ENCODE measurements at places on chromosomes 13 and 19.

- DNase-seq: no peak
These were observed 186.7 kb downstream of the RFC3 start for GRCh38 chr13:34004676-34005075.

DNA sequence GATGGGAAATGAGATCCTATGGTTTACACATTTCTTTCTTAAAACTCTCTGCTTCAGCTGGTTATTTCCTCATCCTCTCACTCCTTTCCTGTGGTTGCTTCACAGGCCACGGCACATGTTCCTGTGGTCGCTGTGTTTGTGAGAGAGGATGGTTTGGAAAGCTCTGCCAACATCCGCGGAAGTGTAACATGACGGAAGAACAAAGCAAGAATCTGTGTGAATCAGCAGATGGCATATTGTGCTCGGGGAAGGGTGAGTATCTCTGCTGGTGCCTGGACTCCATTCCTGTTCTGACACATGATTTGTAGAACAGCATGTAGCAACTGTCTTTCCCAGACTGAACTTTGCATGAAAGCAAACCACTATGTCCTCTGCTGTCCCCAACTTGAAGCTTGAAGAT is 254.2 kb downstream of the ITGBL1 start:
- peak; percentile 56 for DNase-seq

- no peak for DNase-seq
These were observed 25.1 kb upstream of the KCTD15 start for GRCh38 chr19:33771384-33772101.

DNA sequence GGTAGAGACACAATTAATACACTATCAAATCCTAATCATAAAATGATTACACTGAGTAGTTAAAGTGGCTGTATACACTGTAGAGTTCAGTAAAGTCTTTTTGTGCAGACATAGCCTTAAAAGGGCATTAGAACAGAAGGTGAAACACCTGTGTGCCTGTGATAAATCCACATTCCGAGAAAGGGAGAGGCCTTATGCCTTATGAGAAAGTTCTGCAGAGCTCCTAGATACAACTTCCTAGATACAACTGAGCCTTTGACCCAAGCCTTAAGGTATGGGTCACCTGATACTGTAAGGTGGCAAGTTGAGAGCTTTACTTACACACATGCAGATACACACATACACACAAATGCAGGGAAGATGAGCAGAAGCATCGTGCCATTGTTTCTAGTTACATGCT is 6.3 kb downstream of the SERP2 start:
- DNase-seq: no peak

GRCh38 chr13:53151336-53152056 is 122.9 kb downstream of the OLFM4 start:
- no peak for DNase-seq

- no peak for DNase-seq
These were observed 85.7 kb downstream of the ZAR1L start for GRCh38 chr13:32229443-32229842.

DNA sequence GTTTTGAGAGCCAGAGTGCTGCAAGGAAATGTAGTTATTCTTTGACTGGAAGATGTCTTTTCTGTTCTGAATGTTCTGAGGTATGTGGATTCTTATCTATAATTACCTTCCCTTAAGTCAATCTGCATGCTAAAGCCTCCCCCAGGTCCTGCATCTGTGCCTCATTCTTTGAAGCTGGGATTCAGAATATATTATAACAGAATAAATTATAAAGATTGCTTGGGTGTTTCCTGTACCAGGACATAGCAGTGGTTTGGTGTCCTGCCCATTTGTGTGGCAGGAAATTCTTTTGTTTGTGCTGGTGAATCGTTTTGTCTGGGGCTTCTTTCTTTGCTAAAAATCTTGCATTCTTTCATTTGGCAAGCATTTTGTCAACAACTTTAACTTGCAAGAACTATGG is 60.2 kb downstream of the ITGBL1 start:
- DNase-seq: no peak
